Cardiac fibroblast (primary cell): ENCODE measurements at places on chromosomes 16 and 17.

DNA sequence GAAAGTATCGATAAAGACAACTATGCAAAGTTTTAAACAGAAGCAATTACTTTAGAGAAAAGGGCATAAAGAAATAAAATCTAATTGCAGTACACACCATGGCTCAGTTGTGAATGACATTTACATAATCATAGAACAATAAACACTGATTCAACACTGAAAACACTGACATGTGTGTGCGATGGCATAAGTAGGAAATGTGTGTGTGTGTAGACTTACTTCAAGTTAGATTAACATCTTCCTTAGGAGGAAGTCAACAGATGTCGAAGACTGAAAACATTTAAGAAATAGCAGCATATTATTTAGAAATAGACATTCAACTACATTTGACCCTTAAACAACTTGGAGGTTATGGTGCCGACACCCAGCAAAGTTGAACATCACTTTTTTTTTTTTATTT is 172.4 kb downstream of the STX8 start:
- DNase-seq, result no peak

DNA sequence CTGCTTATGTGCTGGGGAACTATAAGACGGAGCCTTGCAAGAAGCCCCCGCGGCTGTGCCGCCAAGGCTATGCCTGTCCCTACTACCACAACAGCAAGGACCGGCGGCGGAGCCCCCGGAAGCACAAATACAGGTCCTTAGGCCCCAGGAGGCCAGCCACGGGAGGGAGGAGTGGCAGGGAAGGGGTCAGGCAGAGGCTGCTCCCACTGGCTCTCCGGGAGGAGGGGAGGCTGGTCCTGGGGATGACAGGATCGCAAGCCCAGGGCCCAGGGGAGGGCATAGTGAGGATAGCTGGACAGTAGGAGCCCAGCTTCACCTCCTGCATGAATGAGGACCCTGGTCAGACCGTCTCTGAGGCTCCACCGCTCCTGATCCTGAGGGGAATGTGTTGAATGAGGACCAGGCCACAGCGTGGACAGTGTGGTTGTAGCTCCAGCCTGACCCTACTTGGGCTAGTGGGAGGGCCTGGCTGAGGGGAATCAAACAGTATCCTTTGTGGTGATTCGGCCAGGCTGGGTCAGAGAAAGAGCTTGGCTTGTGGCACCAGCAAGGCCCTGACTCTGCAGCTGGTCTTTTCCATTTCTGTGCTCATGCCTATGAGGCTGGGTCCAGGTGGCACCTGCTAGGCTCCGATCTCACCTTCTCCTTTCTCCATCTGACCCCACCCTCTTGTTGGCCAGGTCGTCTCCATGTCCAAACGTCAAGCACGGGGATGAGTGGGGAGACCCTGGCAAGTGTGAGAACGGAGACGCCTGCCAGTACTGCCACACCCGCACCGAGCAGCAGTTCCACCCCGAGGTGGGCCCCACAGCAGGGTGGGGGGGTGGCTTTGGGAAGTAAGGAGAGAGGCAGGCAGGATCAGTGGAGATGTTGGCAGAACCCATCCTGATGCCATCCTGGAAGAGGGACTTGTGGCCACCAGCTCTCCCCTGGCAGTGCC is 28.7 kb downstream of the UNK start:
- DNase-seq, result no peak

GRCh38 chr17:732067-732901 is at the start of gene TLCD3A:
Gene TLCD3A (plus strand): TSS chr17:732596. CDS start chr17:732648, 52 bp downstream.
- peak; percentile 74 for DNase-seq

- no peak for DNase-seq
Observed at GRCh38 chr16:25419153-25419552, 161.5 kb upstream of the ZKSCAN2 start.

- DNase-seq, result peak; percentile 56
Observed at GRCh38 chr17:2828397-2829038, 32.3 kb downstream of the RAP1GAP2 start.

GRCh38 chr16:25134166-25134700 is 22.7 kb downstream of the LCMT1 start:
- DNase-seq, result no peak
